ENCODE measurements at places on chromosomes 5 and 9.

DNA sequence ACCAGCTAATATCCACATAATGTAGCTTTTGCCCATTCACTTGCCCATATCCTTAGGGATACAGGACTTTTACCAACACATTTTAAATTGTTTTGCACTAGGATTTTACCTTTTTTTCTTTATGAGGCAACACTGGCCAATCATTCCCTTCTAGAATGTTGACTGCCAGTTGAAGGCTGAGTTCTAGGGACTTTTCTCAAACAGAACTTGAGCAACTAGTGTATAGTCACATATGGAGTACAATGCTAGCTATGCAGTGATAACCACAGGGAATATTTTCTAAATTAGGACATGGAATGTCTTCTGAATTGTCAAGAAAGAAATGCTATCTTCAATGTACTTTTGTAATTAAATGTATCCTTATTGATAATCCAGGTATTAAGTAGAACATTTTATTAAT lies 133.6 kb downstream of the OXCT1 start:
- no peak overlapping the region for H3K27ac ChIP-seq
- no peaks in the 10 kb centered on the region for H3K36me3 ChIP-seq
- no peaks in the 10 kb centered on the region for H3K27me3 ChIP-seq
- no peak for DNase-seq
- H3K4me1 ChIP-seq: no peaks in the 10 kb centered on the region
- no peak overlapping the region for H3K4me3 ChIP-seq

- H3K27me3 ChIP-seq: no peaks in the 10 kb centered on the region
- H3K4me3 ChIP-seq: no peak overlapping the region
- H3K36me3 ChIP-seq: no peaks in the 10 kb centered on the region
- no peak overlapping the region for H3K27ac ChIP-seq
Observed at GRCh38 chr9:121725008-121725775, 73.8 kb downstream of the DAB2IP start.

DNA sequence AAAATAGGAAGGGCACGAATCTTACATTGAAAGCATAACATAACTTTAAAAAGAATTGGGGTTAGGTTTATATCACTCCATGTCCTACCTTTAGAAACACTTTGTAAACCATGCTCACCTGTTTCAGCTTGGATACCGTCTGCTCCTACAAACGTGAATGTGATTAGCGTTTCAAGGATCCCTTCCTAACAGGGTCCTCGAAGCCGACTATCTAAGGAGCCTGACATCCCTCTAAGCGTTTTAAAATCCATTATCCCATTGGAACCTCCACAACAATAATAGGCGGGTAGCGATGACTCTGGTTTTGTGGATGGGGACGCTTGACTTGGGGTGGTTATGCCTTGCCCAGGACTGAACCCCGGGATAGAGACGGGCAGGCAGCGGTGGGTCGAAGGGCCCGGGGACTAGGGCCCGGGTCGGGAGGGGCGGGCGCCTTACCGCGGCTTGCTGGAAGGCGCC lies 937 bp downstream of the SVEP1 start:
- H3K27ac ChIP-seq: no peak overlapping the region
- no peaks in the 10 kb centered on the region for H3K4me1 ChIP-seq
- H3K27me3 ChIP-seq: no peaks in the 10 kb centered on the region
- DNase-seq: no peak

GRCh38 chr5:40446910-40447309 lies 232.8 kb upstream of the PTGER4 start:
- H3K27me3 ChIP-seq: no peaks in the 10 kb centered on the region
- no peak overlapping the region for H3K27ac ChIP-seq
- no peaks in the 10 kb centered on the region for H3K4me1 ChIP-seq
- H3K36me3 ChIP-seq: no peaks in the 10 kb centered on the region
- no peak overlapping the region for H3K4me3 ChIP-seq

All from Caco-2 (cell line).